ENCODE measurements at places on chromosomes 16 and 17. TPM values are rescaled to one million over a fixed set of nuclear protein-coding genes. Genes with fewer than 3 reads are reported as not detected.

The HEATR9 gene
- total RNA-seq = not detected

The MYH13 gene
- total RNA-seq = 0.11 TPM

The NPIPA2 gene
- total RNA-seq = 1.4 TPM

GRCh38 chr17:64534187-64534586 lies 27.4 kb downstream of the CEP95 start:
- DNase-seq = no peak

- DNase-seq = no peak
Observed at GRCh38 chr16:17510567-17510966, 39.8 kb upstream of the XYLT1 start.

- DNase-seq = peak; percentile 31
Observed at GRCh38 chr17:50468304-50469207, at the start of gene CHAD. TSS of gene CHAD (minus strand) at chr17:50468880. CDS start at chr17:50468813, 67 bp downstream.

GRCh38 chr16:8230497-8230896 lies 359.8 kb downstream of the TMEM114 start:
- no peak for DNase-seq

- no peak for DNase-seq
Observed at GRCh38 chr16:12551530-12551929, 252.2 kb downstream of the CPPED1 start.

DNA sequence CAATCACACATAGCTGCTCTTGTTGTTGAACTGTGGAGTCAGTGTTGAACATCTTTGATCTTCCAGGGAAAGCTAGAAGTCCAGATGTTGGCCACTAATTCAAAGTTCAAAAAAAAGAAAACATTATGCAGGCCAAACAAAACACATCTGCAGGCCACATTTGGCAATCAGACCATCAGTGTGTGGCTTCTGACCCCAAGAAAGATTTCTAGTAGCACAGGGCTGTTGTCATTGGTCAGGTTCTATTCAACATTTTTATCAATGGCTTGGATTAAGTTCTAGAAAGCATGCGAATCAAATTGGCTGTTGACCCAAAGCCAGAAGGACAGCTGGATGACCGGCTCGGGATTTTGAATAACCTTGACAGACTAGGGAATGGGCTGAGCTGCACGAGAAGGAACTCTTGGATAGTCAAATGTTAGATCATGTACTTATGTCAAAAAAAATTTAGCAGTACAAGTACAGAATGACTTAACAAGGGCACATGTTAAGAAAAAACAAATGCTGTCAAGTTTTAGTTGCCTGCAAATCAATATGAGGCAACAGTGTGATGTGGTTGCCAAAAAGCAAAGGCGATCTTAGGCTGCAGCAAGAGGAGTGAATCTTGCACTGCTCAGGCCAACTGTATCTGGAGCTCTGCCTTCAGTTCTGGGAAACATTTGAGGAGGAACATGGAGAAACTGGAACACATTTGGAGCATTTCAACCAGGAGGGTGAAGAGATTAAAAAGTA lies 187.6 kb downstream of the RGS9 start:
- DNase-seq = no peak

DNA sequence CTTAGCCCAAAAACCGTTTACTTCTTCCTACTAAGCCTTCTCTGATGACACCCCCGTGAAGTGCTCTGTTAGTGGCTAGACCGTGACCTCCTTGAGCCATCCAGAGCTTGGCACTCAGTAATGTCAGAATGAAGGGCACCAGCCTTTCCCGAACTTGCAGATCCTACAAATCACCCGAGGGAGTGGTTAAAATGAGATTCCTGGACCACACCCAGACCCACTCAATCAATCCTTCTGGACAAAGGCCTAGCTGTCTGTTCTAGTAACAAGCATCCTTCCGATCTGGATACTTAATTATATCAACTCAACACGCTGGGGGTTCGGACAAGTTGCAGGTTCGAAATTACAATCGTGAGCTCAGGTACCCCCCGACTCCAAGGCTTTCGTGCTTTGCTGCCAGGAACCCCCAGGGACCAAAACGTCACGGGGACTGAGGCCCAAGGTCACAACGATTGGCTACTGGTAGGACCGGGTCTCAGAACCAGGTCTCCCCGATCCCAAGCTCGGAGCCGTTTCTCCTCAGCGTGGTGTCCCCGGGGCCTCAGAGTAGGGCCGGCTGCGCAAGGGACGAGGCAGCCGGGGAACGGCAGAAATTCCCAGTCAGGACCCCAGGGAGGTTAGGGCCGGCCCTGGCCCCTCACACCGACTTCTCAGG lies 527 bp downstream of the CIAPIN1 start:
- peak; percentile 44 for DNase-seq

- DNase-seq = no peak
Observed at GRCh38 chr17:75428543-75429469, 23.3 kb upstream of the GRB2 start.

All from colonic mucosa (tissue), 4 donors.